ENCODE measurements at places on chromosomes 12 and 14.
A peak's percentile ranks its signal among the peaks of the same experiment; 100 is the strongest.

DNA sequence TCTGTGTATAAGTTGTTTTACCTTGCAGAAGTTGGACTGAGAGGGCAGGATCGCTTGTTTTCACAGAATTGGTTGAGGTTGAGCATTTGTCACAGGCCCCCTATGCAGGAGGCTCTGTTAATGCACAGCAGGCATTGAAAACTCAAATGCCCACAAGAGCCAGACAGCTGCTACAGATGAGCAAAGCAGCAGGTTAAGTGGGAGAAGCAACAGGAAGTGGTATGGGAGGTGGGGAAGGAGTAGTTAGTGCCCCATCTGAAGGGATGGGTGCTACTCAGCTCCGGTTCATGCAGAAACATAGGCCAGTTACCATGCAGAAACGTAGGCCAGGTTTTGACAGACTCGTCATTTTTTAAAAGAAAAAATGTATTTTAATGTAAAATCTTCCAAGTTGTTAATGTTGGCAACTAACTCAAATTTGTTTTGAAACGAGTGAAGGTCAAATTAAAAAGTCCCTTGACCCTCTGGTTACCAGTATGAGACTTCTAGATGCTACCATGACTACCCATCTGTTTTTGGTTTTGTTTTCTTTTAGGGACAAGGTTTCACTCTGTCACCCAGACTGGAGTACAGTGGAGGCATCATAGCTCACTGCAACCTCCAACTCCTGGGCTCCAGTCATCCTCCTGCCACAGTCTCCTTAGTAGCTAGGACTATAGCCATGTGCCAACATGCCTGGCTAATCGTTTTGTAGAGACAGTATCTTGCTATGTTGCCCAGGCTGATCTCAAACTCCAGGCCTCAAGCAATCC lies 84.7 kb upstream of the FRMD6 start:
- no peaks in the 10 kb centered on the region for H3K36me3 ChIP-seq
- no peaks in the 10 kb centered on the region for H3K4me1 ChIP-seq
- no peaks in the 10 kb centered on the region for H3K27me3 ChIP-seq
- H3K4me3 ChIP-seq, result no peak overlapping the region
- no peak for DNase-seq

DNA sequence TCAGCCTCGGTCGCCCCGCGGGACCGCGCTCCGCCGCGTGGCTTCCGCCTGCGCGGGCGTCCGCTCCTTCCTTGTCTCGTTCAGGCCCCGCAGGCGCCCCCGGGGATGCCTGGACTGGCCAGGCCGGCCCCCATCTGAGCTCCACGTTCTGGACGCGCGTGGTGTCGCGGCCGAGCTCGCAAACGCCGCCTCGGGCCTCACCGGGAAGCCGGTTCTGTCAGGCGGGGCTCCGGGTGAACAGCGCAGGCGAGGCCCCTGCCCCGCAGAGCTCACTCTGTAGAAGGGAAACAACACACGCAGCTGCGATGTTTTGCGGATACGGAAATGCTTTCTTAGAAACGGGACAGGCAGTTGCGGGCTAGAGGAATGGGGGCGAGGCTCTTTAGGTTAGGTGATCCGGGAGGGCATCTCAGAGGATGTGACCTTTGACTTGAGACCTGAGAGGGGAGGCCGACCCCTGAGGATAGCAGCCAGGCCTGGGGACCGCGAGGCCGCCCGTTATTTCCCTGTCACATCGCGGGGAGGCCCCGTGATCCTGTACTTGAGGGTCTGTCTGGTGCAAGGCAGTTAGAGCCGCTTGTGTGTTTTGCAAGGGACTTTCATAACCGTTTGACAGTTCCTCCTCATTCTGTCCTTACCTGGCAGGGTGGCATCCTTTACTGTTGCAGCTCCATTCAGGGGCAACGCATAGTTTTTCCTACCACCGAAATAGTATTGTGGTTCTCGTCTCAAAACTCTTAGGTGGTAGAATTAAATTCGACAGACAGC lies 584 bp downstream of the VRK1 start:
- H3K4me1 ChIP-seq, result peaks cover 23% of the 10 kb centered on the region
- H3K27me3 ChIP-seq, result no peaks in the 10 kb centered on the region
- peak; percentile 77 for DNase-seq
- no peaks in the 10 kb centered on the region for H3K36me3 ChIP-seq

DNA sequence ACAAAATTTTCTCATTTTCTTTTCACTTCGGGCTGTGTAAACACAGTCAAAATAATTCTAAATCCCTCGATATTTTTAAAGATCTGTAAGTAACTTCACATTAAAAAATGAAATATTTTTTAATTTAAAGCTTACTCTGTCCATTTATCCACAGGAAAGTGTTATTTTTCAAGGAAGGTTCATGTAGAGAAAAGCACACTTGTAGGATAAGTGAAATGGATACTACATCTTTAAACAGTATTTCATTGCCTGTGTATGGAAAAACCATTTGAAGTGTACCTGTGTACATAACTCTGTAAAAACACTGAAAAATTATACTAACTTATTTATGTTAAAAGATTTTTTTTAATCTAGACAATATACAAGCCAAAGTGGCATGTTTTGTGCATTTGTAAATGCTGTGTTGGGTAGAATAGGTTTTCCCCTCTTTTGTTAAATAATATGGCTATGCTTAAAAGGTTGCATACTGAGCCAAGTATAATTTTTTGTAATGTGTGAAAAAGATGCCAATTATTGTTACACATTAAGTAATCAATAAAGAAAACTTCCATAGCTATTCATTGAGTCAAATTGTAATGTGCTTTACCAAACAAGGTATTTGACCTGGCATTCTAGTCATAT lies 4.8 kb downstream of the CDKN1B start:
- H3K4me3 ChIP-seq, result peak overlapping the region; percentile 90
- peak overlapping the region; percentile 100 for H3K27ac ChIP-seq
- no peak for DNase-seq
- peaks cover 15% of the 10 kb centered on the region for H3K4me1 ChIP-seq
- no peaks in the 10 kb centered on the region for H3K27me3 ChIP-seq

DNA sequence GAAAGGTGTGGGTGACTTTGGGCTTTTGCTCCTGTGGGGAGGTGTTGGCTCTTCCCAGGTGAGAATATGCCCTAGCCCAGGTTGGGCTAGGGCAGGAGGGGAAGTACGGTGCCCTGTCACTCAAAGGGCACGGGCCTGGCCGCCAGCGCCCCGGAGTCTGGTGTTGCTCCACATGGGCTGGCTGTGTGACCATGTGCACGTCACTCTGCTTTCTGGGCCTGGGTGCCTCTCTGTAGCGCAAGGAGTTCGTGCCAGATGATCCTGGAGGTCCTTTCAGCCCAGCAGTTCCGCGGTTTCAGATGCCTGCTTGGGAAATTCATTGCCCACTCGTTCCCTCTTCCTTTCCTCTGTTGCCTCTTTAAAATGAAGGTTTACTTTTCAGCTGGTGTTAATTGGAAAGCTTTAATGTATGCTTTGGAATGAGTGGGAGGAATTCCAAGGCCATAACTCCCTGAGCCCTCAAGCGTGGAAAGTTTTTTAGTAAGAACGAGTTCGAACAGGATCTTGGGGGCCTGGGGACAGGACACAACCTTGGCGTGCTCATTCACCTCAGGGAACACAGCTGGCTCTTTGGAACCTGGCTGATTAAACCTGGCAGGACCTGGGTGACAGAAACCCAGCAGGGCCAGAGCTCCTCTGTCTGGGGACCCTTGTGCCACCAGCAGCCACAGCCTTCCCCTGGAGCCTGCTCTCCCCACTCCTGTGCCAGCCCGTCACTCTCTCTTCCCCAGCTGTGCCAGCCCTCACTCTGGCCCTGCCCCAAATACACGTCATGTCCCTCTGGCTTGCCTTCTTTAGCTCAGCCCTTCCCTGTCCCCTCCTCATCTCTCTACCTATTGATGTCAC lies 42.8 kb downstream of the TSPAN9 start:
- no peak overlapping the region for H3K4me3 ChIP-seq
- H3K27me3 ChIP-seq, result no peaks in the 10 kb centered on the region
- peaks cover 14% of the 10 kb centered on the region for H3K4me1 ChIP-seq
- H3K27ac ChIP-seq, result peak overlapping the region; percentile 69
- no peak for DNase-seq

DNA sequence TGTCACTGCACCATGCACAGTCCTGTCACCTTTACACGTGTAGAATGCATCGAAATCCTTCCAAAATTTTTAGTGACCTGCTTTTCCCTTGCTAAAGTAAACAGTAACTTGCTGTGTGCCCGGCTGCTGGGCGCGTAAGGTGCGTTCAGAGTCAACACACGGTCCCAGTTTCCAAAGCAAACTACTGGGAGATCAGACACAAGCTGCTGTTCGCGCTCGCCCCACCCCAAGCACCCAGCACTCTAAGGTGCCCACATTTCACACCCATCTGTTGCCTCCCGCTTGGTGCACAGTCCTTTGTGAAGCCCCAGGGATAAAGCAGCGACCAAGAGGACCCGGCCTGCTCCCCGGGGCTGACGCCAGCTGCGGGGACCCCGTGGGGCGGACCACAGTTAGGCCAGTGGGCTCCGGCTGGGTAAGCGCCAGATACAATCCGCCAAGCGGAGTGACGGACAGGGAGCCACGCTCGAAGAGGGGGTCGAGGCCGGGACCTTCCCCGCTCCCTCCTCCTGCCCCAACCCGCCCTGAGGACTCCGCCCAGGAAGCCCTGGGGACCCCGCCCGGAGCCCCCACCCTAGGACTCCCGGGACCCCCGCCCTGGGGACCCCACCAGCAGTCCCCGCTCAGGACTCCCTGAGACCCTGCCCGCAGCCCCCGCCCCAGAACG lies 633 bp downstream of the STX2 start:
- peaks cover 31% of the 10 kb centered on the region for H3K4me1 ChIP-seq
- no peaks in the 10 kb centered on the region for H3K36me3 ChIP-seq
- peak; percentile 37 for DNase-seq
- peak overlapping the region; percentile 64 for H3K4me3 ChIP-seq

DNA sequence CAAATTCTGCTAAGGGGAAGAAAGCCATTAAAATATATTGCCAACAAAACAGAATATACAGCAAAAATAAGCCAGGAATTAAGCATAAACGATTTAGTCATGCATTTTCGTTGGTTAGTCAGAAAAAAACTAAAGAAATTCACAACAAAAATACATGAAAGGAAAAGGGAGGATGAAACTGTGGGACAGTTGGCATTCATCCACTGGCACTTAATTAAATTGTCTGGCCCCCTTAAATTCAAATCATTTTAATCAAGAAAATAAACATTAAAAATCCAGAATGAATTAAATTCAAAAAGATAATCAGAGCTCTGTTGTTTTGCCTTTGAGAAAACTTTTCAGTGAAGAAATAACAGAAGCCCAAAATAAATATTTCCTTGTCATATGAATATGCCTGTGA lies 264.6 kb upstream of the TMTC1 start:
- H3K4me3 ChIP-seq, result no peak overlapping the region
- no peaks in the 10 kb centered on the region for H3K4me1 ChIP-seq
- H3K27me3 ChIP-seq, result no peaks in the 10 kb centered on the region
